ENCODE measurements at places on chromosomes 7 and 10.

- no peak for DNase-seq
These were observed 90.2 kb downstream of the IPMK start for GRCh38 chr10:58177362-58177947.

- no peak for DNase-seq
These were observed 232.8 kb downstream of the GLRX3 start for GRCh38 chr10:130368761-130369560.

- DNase-seq = no peak
These were observed 11.1 kb upstream of the CRTAC1 start for GRCh38 chr10:98041352-98042043.

DNA sequence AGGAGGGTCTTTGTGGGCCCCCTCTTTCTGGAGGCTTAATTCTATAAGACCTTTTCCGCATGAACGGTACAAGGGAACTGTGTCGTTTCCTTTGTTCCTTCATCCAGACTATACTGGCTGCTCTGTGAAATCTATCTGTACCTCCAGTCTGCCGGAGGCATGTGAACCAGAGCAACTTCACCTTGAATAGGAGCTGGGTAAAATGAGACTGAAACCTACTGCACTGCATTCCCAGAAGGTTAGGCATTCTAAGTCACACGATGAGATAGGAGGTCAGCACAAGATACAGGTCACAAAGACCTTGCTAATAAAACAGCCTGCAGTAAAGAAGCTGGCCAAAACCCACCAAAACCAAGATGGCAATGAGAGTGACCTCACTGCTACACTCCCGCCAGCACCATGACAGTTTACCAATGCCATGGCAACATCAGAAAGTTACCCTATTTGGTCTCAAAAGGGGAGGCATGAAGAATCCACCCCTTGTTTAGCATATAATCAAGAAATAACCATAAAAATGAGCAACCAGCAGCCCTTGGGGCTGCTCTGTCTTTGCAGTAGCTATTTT lies 36.8 kb upstream of the INPP5F start:
- no peak for DNase-seq

- DNase-seq = no peak
These were observed 89.6 kb downstream of the PPP1R17 start for GRCh38 chr7:31776616-31777015.

- DNase-seq = no peak
These were observed 44.0 kb upstream of the ANKRD1 start for GRCh38 chr10:90964781-90965465.
